ENCODE measurements at places on chromosomes 7 and 10.

DNA sequence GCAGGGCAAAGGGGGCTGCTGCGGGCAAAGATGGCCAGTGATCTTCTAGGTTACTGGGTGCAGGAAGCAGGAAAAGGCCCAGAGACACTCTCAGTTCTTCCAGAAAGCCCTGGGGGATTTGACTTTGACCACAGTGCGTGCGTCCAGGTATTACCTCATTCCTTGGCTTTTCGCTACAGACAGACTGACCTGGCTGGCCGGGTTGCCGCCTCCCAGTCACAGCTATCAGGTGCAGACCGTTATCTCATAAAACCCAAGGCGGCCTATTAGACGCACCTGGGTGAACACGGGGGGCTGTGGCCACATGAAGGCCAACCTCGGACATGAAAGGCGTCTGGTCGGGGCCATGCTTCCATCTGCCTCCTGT, 80.3 kb downstream of the FOXL3 start:
- DNase-seq = no peak

DNA sequence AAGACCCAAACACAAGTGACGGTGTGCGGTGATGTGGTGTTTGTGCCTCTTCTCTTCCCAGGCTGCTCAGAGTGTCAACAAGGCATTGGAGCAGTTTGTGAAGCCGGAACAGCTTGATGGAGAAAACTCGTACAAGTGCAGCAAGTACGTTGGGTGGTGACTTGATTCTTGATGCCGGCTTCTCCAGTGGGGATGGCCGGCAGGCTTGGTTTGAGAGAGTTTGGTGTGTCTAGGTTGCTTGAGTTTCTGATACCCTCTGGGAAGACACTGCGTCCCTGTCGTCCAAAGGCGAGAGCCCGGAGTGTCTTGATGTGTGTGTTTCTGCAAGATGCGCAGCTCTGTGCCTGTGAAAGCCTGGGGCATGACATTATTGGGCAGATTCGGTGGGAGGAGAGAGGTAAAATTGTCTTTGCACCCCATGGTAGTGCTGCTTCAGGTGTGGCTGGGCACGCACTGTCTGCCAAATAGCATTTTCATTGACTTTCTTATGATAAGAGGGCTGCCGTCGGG, 111.8 kb downstream of the ANKRD61 start:
- DNase-seq = no peak

DNA sequence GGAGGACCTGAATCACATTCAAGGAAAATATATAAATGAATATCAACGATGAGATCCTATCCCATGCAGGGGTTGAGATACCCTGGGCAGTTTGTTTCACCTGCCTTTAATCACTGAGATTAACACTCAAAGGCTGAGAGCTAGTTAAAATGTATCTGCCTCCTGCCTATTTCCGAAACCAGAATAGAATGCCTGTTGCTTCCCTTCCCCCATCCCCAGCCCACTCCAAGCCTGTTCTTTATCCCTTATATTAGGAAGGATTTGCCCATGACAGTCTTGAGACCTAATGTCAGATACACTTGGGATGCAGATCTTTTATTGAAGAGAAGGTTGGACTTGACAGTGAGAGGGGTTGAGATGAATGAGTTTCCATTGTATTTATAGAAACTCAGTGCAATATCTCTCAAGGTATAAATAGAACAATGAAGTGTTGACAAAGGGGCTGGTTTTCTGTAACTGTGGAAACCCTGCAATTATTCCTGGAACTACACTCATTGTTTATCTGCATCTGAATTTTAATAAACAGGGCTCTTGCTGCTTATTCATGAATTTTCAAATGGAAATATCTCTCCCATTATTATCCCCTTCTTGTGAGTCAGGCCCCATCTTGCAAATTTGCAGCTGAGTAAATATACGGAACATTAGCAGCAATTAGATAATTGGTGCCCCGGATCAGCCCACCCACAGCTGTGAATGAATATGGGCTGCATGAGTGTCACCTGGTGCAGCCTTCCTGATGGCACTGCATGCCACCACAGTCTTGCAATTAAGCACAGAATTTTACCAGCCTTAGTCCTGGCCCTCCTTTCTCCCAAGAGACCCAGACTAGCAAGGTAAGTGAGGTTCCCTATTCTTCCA, 66.7 kb downstream of the SORCS3 start:
- DNase-seq = no peak

DNA sequence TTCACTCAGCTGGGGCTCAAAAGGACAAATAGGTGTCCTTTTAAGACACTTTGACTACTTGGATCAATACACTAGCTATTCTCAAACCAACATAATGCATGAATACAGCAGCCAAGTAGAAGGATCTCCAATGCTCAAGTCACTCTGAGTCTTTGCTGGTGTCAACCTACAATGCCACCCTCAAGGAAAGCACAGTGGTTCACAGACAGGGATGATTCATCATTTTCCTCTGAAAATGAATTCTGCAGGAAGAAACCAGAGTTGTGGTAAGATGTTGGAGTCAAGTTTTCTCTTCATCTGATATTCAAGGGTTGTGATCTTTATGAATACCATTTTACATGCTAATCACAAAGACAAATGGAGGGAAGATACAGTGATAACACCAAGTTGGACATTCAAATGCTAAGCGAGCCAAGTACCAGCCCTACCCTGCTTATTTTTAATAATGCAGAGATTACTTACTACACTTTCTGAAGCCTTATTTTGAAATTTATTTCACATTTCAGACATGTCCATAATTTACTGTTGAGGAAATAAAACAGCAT, 143.1 kb upstream of the FGFR2 start:
- peak; percentile 10 for DNase-seq

GRCh38 chr10:88728107-88728763, 22.2 kb downstream of the LIPK start:
- no peak for DNase-seq

GRCh38 chr7:73521636-73522104, 423 bp downstream of the BAZ1B start:
- peak; percentile 23 for DNase-seq

DNA sequence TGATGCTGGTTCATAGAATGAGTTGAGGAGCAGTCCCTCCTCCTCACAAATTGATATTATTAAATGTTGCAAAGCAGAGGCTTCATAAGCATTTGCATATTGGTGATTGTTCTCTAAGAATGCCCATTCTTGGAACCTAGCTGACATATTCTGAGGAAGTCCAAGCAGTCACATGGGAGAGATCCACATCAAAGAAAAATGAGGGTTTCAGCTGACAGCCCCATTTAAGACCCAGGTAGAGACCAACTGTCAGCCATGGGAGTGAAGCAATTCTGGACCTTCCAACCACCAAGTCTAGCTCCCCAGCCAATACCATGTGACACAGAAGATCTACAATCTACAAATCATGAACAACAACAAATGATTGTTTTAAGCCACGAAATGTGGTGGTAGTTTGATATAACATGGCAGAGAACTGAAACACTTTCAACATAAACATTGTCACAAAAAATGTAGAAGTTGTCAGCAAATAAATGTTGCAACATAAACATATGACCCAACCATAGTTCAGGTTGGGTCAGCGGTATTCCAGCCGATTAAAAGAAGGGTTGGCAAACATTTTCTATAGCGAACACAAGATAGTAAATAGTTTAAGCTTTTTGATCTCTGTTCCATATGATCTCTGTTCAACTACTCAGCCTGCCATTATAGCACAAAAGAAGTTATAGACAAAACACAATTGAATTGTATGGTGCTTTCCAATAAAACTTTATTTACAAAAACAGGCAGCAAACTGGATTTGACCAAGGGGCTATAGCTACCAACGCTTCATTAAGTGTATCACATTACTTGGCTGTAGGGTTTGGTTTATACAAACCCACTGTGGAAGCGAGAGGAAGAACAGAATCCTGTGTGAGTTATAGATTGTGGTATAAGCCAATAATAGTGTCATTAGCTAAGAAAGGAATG, 41.4 kb upstream of the MPP7 start:
- no peak for DNase-seq

GRCh38 chr7:50266635-50267386, 37.7 kb upstream of the IKZF1 start:
- DNase-seq = no peak

DNA sequence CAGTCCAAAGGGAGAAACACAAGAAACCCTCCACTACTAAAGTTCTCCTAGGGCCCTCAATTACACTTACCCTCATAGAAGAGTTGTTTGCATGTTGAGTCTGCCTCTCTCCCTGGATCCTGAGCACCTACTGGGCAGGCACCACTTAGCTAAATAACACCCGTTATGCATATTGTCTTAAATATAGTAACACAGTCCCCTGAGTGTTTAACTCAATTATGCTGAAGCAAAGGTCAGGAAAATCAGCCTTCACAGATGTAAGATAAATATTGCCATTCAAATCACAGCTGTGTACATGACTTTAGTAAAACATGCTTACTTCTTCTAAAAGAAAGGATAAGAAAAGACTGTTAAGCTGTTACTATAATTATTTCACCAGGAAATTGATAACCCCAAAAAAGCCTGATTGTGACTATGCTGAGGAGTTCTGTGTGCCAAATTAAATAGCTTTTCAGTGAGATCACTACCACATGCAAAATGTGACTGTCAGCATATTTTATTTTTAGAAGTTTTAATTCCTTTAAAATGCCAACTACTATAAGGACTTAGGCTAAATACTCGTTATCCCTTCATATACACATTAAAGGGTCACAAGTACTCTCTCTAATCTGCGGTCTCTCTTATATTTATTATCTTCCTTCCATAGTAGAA, 733.9 kb upstream of the PHF14 start:
- no peak for DNase-seq

DNA sequence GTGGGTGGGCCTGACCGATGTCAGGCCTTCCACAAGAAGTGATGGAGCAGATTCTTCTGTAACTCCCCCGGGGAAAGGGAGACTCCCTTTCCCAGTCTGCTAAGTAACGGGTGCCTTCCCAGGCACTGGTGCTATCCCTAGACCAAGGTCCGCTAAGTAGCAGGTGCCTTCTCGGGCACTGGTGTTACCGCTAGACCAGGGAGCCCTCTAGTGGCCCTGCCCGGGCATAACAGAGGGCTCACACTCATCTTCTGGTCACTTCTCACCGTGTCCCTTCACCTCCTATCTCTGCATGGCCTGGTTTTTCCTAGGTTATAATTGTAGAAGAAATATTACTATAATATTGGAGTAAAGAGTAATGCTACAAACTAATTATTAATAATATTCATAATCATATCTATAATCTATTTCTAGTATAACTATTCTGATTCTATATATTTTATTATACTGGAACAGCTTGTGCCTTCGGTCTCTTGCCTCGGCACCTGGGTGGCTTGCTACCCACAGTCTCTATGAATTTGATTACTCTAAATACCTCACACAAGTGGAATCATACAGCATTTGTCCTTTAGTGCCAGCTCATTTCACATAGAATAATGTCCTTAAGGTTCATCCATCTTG, 1378.7 kb downstream of the XPNPEP1 start:
- peak; percentile 58 for DNase-seq

DNA sequence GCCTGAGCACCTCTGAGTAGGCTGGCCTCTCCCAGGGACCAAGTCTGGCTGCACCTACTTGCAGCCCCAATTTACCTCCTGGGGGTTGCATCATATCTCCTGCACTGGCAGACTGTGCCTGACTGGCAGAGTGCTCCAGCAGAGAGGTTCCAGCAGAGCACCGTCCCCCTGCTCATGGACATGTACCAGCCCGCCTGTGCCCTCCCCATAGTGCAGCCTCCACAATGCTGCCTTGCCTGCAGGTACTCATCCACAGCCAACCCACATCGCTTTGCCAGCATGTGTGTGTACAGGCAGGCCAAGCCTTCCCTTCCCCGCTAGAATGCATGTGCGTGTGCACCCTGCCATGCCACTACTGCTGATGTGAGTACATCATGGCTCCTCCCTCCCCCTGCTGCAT, 105.5 kb upstream of the NPSR1 start:
- no peak for DNase-seq

DNA sequence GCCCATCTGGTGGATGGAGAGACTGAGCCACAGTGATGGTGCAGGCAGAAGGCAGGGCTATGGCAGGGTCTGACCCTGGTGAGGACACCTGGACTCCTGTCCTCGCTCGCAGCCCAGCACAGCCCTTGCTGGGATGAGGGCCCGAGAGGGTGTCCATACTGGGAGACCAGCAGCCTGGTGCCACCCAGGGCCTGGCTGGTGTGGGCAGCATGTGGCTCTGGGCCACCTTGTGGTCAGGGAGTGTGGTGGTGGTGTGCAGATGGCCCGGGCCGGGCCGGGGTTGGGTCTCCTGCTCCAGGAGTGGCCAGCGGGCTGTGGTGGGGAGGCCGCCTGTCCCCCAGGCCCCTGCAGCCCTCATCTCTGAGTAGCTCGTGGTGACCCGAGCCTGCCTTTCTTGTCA, 14.9 kb downstream of the ADCY1 start:
- DNase-seq = no peak

GRCh38 chr7:43905956-43906330, 453 bp downstream of the URGCP start:
- DNase-seq = peak; percentile 26

DNA sequence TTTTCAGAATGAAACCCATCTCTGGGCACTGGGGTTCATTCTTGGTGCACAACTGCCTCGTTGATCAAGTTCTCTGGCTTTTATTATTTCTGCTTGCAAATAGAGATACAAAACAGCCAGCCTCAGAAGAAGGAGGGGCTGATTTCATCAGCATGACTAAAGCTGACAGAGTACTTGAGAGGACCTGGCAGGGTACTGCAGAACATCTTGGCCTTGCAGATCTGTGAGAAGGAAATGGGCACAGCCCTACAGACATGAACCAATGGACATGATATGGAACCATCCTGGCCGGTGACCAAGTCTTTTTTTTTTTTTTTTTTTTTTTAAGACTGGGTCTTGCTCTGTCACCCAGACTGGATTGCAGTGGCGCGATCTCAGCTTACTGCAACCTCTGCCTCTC, 240.6 kb downstream of the VTI1A start:
- DNase-seq = peak; percentile 38

DNA sequence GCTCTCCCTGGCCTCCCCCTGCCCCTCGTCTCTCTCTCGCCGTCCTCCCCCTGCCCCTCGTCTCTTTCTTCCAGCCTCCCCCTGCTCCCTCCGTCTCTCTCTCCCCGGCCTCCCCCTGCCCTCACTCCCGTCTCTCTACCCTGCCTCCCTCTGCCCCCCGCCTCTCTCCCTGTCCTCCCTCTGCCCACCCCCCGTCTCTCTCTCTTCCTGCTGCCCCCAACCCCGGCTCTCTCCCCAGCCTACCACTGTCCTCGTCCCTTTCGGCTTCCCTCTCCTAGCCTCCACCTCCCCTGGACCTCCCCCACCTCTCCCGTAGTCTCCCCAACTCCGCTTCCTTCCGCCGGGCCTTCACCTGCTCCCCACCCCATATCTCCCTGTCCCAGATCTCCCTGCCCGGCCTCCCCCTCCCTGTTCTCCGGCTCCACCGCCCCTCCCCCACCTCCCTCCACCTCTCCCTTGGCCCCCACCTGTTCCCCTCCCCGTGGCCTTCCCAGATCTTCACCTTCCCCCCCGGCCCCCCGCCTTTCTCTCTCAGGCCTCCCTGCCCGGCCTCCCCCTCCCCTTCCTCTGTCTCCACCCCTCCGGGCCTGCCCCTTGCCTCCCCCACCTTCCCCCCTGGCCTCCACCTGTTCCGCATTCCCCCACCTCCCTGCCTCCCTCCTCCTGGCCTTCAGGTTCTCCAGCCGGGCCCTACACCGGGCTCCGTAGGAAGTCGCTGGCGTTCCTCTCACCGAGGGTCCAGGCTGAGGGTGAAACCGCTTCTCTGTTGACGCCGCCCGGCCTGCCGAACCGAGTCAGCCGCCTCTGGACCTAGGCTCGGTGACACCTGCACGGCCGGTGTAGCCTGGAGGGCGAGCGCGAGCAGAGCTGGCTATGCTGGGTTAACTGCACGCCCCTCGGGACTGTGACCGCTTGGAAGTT, 1.2 kb downstream of the GET4 start:
- DNase-seq = no peak
